ENCODE measurements at places on chromosomes 4 and X. TPM values are rescaled to one million over a fixed set of nuclear protein-coding genes. Genes with fewer than 3 reads are reported as not detected.

The HTATSF1 gene
- 32.9 TPM for total RNA-seq

The PTPN13 gene
- 4.6 TPM for total RNA-seq

The PALLD gene
- total RNA-seq, result 1.9 TPM

The DAPP1 gene
- total RNA-seq, result 29.8 TPM

The NXF3 gene
- not detected for total RNA-seq

The BMP3 gene
- not detected for total RNA-seq

The PLAC1 gene
- not detected for total RNA-seq

The MAGEA2B gene
- total RNA-seq, result not detected

The FGFBP2 gene
- total RNA-seq, result 0.39 TPM

The ATP2B3 gene
- total RNA-seq, result not detected

The ACE2 gene
- not detected for total RNA-seq

The WDFY3 gene
- total RNA-seq, result 0.44 TPM

The SORCS2 gene
- not detected for total RNA-seq

The BMPR1B gene
- total RNA-seq, result 0.72 TPM

The EDNRA gene
- not detected for total RNA-seq

The CT45A10 gene
- total RNA-seq, result not detected

The CT45A5 gene
- not detected for total RNA-seq

The VSIG1 gene
- total RNA-seq, result 31.8 TPM
